ENCODE measurements at places on chromosomes 1 and 21. TPM values are rescaled to one million over a fixed set of nuclear protein-coding genes. Genes with fewer than 3 reads are reported as not detected.

Gene CAPN9
- total RNA-seq, result 46.3 TPM

Gene MLLT11
- 0.81 TPM for total RNA-seq

DNA sequence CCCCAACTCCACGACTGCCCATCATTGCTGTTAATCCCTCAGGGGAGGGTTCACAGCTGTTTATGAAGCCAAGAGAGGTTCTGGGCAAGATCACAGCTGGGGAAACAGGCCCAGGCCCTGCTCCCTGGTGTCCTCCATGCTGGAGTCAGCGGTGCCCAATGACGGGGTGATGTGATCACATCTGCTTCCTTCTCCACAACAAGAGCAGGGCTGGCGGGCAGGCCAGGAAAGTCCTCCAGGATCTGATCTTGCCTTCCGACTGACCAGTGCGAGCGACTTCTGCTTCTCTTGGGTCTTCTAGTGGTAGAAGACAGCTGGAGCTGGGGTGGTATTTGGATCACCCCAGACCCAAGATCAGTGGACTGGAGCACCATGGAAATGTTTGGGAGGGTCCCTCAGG is 951 bp upstream of the LINGO4 start:
- DNase-seq, result no peak

- DNase-seq, result no peak
These were observed 6.0 kb downstream of the PSMB4 start for GRCh38 chr1:151405187-151405951.

DNA sequence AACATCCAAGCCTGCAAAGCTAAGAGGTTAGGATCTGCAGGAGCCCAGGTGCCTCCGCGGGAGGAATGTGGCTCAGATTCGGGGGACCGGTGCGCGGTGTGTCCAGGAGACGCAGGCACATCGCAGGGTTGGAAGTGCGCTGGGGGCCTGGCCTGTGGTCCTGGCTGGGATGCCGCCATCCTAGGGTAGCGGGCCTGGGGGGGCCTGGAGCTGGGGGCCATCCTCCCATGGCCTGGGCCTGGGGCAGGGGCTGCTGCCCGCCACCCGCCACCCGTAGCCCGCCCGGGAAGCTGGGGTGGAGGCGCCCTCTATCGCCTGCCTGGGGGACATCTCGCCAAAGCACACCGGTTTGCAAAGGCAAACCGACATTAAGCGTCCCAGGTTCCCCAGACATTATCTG is 170.6 kb upstream of the ARHGEF16 start:
- peak; percentile 27 for DNase-seq

GRCh38 chr1:156949127-156949526 is 28.7 kb downstream of the LRRC71 start:
- no peak for DNase-seq

DNA sequence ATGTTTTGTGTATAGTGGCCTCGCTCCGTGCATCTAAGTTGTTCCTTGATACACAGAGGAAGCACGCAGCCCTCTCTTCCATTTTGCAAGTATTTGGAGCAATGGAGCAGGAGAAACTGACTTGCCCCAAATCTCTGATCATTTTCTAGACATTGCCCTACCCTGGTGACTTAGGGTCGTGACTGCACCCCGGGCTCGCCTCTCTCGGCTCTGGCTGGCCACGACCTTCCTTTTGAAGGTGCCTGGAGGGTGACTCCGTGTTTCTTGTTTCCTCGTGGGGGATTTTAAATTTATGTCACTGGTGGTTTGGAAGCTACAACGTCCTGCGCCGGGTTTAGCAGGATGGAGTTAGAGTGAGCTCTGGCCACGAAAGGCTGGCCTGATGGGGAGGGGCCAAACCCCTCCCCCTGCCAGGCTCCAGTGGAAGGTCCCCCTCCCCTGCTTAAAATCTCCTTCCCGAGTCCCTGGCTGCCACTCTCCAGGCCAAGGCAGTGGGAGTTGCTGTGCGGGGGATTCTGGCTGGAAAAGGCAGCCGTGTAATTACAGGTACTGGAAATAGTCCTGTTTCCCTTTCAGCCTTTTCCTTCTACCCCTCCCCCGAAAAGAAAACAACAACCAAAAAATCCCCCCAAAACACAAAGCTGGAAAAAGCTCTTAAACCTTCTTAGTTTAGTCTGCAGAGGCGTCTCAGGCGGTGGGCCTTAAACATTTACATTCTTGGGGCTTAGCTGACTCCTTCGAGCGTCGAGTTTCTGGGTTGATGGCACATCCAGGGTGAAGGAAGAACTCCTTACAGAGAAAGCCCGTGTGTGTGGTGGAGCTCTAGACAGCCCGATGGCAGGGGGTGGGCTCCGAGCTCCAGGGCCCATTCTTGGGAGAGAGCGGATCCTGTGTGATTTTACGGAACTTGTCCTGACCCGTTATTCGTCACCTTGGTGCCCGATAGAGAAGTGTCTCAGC is 28.1 kb downstream of the SPSB1 start:
- no peak for DNase-seq

DNA sequence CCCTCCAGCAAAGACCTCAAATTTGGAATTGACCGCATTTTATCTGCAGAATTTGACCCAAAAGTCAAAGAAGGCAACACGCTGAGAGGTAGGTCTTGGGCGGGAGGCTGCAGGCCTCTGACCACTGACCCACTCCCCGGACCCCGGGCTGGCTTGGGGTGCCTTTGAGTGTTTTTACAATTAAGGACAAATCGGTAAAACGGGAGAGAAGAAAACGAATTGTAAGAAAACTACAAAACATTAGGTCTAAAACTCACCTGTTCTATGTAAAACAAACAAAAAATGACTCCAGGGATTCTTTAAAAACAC is 1.1 kb downstream of the HLX start:
- DNase-seq, result no peak

GRCh38 chr1:235642011-235642942 is 7.3 kb downstream of the GNG4 start:
- no peak for DNase-seq

DNA sequence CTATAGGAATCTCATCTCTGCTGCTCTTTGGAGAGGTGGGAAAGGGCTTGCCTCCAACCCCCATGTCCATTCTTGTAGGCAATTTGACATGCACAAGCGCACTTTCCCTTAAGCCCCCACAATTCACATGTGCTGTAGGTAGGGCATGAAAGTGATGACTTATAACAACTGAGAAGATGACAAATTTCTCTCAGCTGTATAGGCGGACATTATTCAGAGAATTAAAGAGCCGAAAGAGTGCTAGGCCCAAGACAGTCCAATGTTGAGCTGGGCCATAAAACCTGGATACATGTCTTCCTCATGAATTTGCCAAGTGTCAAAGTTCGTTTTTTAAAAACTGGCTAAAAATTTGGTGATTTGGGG is 106.3 kb upstream of the LYPLAL1 start:
- DNase-seq, result no peak

Gene RGS16
- total RNA-seq, result 1.1 TPM

DNA sequence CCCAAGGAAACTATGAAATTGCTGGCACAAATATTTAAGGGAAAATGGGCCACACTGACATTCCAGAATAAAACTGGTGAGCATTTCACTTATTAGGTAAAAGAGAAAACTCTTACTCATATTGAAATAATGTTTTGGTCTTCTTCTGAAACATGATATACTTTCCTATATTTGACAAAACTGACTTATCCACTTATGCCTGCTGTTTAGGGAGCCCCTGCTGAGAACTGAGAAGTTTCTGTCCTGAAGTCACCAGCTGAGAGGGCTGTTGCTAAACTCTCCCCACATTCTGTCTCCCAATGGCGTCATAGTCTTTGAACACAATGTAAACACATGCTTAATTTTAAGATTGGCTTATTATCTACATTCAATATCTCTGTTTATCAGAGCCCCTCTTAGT is 46.8 kb upstream of the ZC3H11B start:
- DNase-seq, result no peak

DNA sequence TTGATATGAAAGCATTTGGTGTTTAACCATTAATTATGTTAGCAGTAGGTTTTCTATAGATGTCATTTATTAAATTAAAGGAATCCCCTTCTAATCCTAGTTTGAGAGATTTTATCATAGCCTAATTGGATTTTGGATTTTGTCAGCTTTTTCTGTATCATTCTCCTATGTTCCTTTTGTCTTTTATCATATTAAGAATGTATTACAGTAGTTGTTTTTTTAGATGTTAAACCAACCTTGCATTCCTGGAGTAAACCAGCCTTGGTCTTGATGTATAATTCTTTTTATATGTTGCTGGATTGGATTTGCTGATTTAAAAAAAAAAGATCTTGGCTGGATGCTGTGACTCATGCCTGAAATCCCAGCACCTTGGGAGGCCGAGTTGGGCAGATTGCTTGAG is 5.6 kb downstream of the SETDB1 start:
- no peak for DNase-seq

- peak; percentile 49 for DNase-seq
These were observed 1.8 kb upstream of the CKS1B start for GRCh38 chr1:154972517-154973343.

DNA sequence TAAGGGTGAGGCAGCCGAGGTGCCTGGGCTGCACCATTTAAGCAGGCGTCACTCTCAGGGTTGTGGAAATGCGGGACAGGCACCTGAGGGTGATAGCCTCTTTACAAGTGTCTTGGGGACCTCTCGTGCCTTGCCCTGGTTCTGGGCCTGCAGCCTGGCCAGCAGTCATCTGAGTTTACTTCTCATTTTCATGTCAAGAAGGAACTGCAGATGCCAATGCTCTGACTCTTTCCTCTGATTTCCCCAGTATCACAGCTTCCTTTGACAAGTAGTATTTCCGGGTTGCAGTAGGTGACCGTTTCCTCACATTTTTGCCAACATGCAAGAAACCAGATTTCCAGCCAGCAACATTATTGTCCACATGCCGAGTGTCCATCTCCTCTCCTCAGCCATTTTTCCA is 286.9 kb downstream of the DISC1 start:
- DNase-seq, result no peak

GRCh38 chr1:21265644-21266043 is 24.6 kb downstream of the ECE1 start:
- DNase-seq, result no peak

- DNase-seq, result no peak
These were observed 398.7 kb downstream of the BRINP2 start for GRCh38 chr1:177569476-177569875.

DNA sequence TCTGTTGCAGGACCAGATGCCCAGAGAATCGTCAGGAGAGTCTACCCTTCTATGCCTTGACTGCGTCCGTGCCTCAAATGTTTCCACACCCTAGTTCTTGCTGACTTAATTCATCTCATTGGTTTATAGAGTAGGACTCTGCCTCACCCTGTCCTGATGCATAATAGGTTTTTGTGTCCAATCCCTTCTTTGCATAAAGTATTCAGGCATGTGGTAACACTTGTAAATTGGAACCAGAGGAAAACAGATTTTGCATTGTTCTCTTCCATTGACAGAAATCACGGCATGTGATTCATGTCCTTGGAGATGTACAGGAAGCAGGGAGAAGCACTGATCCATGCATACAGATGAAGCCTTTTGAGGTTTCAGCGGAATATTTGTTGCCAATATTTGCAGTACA is 29.5 kb downstream of the PLPPR5 start:
- no peak for DNase-seq

GRCh38 chr1:7553042-7553690 is 217.9 kb upstream of the VAMP3 start:
- DNase-seq, result no peak

Gene FLG2
- not detected for total RNA-seq

- DNase-seq, result no peak
These were observed 72.1 kb downstream of the UCK2 start for GRCh38 chr1:165899461-165899941.

DNA sequence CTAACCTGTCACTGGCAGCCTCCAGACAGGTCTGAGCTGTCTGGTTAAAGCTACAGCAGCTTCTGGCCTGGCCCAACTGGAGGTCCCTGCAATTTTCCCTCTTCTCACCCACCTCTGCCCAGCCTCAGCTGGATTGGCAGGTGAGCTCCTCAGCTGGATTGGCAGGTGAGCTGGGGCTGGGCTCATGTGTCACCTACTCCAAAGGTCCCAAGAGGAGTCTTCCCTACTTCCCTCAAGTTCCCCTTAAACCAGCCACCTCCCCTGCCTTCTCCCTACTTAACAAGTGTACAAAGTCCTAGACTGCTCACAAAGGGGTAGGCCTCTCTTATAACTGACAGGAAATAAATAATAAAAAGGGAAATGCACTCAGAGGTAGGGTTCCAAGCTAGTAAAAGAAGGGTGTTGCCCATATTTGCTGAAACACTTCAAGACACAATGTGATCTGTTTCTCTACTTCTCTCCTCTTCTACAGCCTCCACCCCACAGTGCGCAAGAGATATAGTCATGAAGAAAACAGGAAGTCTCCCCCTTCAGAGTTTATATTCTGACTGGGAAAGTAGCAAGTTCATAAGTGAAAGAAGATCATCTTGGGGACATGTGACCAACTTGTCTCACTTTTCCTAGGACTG is at the start of gene GPA33:
GPA33 (minus strand) TSS at position 64 of the 629 bp plus-strand sequence. CDS start 90 bp downstream, outside the sequence.
- DNase-seq, result peak; percentile 94

Gene TSPAN1
- 2,050 TPM for total RNA-seq

Gene APCS
- not detected for total RNA-seq

Measured in left colon (tissue), 2 donors.